ENCODE measurements at places on chromosomes 7 and 10. TPM values are rescaled to one million over a fixed set of nuclear protein-coding genes. Genes with fewer than 3 reads are reported as not detected.

Gene CALML5
- total RNA-seq, result not detected

DNA sequence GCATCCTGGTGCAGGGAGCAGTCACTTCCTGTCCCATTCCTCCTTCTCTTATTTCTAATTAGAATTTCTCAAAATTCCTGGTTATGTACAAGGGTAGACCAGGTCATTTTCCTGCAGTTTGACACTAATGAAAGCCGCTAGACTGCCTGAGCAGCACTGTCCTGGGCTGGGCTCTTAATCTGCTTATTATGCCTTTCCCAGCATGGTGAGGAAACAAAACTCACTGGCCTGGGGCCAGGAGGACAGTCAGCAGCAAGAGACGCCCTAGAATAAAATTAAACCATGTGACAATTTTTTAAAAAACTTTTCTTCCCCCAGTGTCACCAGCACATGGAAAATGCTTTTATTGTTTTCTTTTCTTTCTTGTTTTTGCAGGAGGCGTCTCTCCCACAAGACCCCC is 647.5 kb downstream of the TYW1 start:
- DNase-seq, result no peak
- H3K27me3 ChIP-seq, result no peaks in the 10 kb centered on the region
- no peaks in the 10 kb centered on the region for H3K36me3 ChIP-seq
- H3K27ac ChIP-seq, result no peak overlapping the region
- no peaks in the 10 kb centered on the region for H3K4me1 ChIP-seq

DNA sequence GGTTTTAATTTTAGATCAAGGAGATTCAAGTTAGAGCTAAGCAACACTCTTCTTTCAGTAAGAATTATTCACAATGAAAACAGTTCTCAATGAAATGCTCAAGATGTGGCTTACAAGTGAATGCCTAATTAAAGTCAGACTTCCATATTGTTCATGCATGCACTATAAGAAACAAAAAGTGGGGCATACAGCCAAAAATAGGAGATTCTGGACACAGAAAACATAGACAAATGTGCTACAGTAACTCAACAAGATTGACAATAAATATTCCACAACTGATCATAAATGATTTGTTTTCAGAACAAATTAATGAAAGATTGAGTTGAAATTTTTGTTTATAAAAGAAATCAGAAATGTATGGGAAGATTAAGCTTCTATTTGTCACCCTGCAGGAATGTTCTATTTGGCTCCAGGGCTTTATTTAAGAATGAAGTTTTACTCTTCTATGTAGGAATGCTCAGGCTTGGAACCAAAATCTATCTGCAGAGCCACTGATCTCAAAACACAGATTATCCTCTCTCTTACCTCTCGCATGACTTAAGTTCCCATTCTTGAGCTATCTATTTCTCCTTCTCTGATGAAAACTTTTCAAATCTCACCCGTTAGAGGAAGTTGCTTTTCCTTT is 89.0 kb upstream of the PIP4K2A start:
- H3K36me3 ChIP-seq, result peaks cover 2% of the 10 kb centered on the region
- H3K27me3 ChIP-seq, result no peaks in the 10 kb centered on the region
- H3K27ac ChIP-seq, result no peak overlapping the region
- H3K4me1 ChIP-seq, result no peaks in the 10 kb centered on the region
- no peak overlapping the region for H3K4me3 ChIP-seq

GRCh38 chr7:111330235-111330523 is 232.1 kb downstream of the IMMP2L start:
- H3K27me3 ChIP-seq, result no peaks in the 10 kb centered on the region
- H3K4me3 ChIP-seq, result no peak overlapping the region
- DNase-seq, result no peak

- H3K4me3 ChIP-seq, result peak within 1 kb of the TSS; percentile 85
- peaks cover 10% of the 10 kb centered on the region for H3K4me1 ChIP-seq
- H3K27ac ChIP-seq, result peak within 1 kb of the TSS; percentile 72
- DNase-seq, result peak; percentile 85
- peaks cover 5% of the 10 kb centered on the region for H3K36me3 ChIP-seq
These were observed at the start of gene FAM221A for GRCh38 chr7:23679898-23680413. Gene FAM221A (plus strand): TSS chr7:23680199. CDS start chr7:23680219, 20 bp downstream.

Gene CDNF
- 1.6 TPM for total RNA-seq

- no peaks in the 10 kb centered on the region for H3K36me3 ChIP-seq
- no peak overlapping the region for H3K27ac ChIP-seq
- no peaks in the 10 kb centered on the region for H3K4me1 ChIP-seq
- H3K27me3 ChIP-seq, result no peaks in the 10 kb centered on the region
These were observed 107.2 kb upstream of the TCERG1L start for GRCh38 chr10:131418681-131419080.

DNA sequence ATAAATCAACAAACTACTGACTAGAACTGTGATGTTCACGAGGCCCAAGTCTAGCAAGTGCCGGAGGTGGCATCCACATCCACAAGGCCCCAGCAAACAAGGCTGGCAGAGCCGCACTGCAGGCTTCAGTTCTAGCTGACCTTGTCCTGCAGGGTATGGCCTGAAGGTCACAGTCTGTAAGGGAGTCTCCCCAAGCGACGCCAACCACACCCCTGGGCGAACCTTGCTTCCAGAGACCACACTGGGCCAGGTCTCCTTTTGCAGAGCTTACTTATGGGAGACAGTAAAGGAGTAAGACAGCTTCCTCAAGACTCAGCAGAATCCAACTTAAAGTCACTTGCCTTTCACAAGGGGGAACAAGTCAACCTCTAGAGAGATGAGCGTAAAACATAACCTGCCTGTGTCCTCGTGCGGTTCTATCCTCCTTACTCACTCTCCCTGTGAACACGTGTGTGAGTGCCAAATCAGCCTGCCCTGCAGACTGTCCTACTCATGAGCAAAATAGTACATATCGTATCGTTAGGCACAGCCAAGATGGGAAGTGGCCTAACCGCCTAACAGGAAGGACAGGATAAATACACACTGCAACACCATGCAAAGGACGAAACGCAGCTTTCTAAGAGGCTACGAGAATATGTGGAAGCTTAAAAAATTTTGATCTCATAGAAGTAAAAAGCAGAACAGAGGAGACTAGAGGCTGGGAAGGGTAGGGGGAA is 22.7 kb downstream of the FAM53B start:
- peak overlapping the region; percentile 51 for H3K27ac ChIP-seq
- H3K36me3 ChIP-seq, result peaks cover 23% of the 10 kb centered on the region
- peaks cover 79% of the 10 kb centered on the region for H3K4me1 ChIP-seq
- H3K27me3 ChIP-seq, result no peaks in the 10 kb centered on the region
- no peak for DNase-seq

All from activated naive CD8-positive, alpha-beta T cell treated with anti-CD3 and anti-CD28 coated beads for 36 hours (primary cell).